Stimulated activated CD8-positive, alpha-beta memory T cell treated with anti-CD3 and anti-CD28 coated beads, Interleukin-4, amount 100 ng/mL, for 1 hour (primary cell): ENCODE measurements at places on chromosomes 1 and 21.

DNA sequence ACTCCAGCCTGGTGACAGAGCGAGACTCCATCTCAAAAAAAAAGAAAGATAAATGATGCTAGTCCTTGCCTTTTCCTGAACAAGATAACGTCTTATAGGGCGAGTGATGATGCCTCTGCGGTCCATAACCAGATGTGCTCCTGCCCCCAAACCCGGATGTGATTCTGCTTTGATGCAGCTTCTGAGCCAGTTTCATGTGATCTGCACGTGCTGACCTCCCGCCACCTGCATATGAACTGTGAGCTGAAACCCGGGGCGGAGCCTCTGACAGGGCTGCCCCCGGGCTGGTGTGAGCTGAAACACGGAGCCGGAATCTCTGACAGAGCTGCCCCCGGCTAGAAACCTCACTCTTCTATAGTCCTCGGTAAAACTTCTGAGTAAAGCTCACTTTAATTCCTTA, 1.3 kb downstream of the KRTAP12-4 start:
- no peak for DNase-seq

DNA sequence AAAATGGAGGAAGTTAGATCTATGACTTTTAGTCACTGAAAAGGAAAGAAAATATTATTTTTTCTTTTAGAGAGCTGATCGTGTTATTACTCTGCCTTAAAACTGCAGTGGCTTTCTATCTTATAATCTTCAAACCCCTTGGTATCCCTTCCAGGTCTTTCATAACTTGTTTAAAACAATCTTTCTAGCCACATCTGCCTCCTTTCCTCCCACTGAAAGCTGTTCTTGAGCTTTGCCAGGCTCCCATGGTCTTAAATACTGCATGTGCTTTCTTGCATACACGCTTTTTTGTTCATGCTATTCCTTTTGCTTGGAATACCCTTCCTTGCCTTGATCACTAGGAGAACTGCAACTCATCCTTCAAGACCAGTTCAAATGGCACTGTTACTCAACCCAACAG, 65.9 kb upstream of the GADD45A start:
- DNase-seq: no peak

DNA sequence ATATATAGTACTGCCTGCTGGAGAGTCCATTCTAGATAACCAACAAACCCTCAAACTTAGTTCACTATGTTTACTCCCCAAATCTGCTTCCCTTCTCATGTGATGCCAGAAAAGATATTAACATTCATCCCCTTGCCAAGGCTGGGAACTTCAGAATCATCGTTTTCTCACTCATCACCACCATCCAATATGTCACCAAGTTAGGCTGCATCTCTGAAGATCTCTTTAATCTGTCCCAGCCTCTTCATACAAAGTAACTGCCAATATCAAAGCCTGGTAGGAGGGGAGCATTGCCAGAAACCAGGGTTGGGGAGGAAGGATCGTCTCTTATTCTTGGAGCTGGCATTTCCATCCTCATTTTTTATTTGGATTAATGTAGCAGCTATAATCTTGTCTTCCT, 71.6 kb downstream of the XCL2 start:
- no peak for DNase-seq

- no peak for DNase-seq
Measured at GRCh38 chr1:204367193-204367858, 7.6 kb upstream of the PLEKHA6 start.

- no peak for DNase-seq
Measured at GRCh38 chr1:169316556-169316955, 51.0 kb downstream of the NME7 start.

DNA sequence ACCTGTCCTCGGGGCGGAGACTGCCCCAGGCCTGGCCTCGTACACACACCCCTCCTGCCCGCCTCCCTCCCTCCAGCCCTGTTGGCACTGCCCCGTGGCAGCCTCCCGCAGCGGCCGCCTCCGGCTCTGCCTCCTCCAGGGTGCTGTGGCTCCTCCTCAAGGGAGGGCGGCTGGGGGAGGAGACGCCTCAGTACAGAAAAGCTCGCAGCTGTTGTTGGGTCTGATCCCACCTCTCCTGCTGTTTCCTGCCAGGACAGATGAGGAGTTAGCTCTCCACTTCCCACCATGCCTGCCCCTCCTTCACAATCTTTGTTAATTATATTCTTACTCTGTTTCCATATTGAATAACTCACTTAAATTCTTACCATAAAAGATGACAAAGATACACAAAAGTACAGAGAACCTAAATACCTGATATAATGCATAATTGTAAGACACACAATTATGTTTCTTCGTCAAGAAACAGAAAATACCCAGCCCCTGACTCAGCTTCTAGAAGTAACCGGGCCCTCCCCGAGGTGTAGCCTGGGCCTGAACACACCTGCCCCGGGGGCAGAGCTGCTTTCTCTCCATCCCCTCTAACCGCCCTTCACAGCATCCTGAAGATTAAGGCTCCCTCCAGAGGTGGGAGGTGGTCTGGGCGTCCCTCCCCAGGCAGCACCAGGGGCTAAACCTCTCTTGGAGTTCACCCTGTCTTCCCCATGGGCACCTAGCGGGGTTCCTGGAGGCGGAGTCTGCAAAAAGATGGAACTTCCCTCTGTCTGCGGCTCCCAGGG, 30.6 kb upstream of the COL6A1 start:
- no peak for DNase-seq
